ENCODE measurements at places on chromosomes 1 and 21.

- DNase-seq = no peak
These were observed 22.1 kb downstream of the RGS8 start for GRCh38 chr1:182662121-182662890.

DNA sequence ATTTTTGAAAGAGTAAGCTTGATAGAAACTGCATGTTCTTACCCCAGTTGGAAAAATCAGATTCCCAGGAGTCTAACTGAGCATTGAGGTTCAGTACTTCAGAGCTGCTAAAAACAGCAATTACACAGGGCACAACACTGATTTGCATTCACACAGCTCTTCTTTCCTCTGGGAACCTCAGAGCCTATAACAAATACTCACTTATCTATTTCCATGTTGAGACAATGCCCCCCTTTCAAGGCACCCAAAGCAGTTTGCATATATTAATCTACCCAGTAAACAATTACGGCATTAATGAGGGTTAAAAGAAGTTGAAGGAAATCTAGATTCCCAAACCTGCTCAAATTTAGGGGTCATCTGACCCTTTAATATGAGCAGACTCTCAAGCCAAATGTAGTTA is 126.9 kb upstream of the SLC35F3 start:
- DNase-seq = no peak

GRCh38 chr1:229006121-229006870 is 264.6 kb upstream of the RAB4A start:
- DNase-seq = no peak

GRCh38 chr1:201397675-201398074 is 1.4 kb downstream of the LAD1 start:
- DNase-seq = no peak

DNA sequence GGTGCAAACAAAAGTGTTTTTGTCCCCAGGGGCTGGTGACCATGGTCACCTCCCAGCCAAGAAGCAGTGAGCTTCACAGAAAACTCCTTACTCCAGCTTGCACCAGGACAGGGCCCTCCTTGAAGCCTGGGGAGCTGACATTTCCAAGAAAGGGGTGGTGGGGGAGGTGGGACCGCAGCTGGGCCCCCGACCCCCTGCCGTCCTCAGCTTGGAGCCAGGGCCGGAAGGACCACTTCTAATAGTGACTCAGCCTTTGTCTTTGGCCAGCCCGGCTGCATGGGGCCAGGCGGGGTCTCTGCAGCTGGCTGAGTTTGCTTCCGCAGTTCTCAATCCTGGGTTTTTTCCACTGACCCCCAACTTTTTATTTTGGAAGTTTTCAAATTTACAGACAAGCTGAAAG is 136.5 kb upstream of the POU3F1 start:
- no peak for DNase-seq

- DNase-seq = no peak
These were observed 71.7 kb downstream of the EDEM3 start for GRCh38 chr1:184682956-184683355.

- no peak for DNase-seq
These were observed 8.6 kb downstream of the PRDM16 start for GRCh38 chr1:3077561-3077960.

- DNase-seq = no peak
These were observed 457.2 kb upstream of the ADAMTS5 start for GRCh38 chr21:27423906-27424595.

DNA sequence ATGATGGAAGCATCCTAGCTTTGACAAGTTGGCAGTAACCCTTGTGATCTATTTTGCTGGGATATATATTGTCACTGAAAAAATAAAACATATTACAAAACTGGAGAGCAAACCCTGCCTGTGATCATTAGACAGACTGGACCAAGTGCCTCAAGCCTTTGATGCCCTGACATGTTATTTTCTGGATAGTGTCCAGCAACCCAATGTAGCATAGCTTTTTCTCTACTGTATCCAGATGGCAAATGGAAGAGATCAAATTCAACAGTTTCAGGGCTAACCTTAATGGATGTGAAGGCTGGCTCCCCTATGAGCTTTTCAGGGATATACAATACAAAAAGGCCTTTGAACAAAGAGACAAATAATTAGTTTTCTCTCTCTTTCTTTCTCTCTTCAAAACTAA is 25.1 kb downstream of the WARS2 start:
- DNase-seq = no peak

DNA sequence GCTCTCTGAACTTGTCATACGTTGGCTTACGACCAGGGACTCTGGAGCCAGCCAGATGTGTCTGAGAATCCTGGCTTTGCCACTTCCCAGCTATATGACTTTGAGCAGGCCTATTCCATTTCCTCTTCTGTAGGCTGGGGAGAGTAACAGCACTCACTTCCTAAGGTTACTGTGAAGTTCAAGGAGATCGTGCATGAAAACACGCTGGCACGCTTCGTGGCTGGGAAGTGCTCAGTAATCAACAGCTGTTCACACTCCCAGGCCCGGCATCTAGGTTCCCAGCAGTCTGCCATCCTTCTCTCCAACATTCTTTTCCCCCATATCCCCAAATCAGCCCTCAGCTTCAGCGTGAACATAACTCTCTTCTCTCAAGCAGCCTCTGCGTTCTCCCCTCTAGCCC is 2.0 kb downstream of the ASCL5 start:
- DNase-seq = no peak

GRCh38 chr1:220003610-220004299 is 42.5 kb downstream of the EPRS1 start:
- no peak for DNase-seq

Data from amygdala (tissue), 56 donors.